Activated T-cell treated with anti-CD3 and anti-CD28 coated beads, Interleukin-2, amount 50 U/mL, for 72 hours (primary cell): ENCODE measurements at places on chromosomes 5 and 9. TPM values are rescaled to one million over a fixed set of nuclear protein-coding genes. Genes with fewer than 3 reads are reported as not detected.

DNA sequence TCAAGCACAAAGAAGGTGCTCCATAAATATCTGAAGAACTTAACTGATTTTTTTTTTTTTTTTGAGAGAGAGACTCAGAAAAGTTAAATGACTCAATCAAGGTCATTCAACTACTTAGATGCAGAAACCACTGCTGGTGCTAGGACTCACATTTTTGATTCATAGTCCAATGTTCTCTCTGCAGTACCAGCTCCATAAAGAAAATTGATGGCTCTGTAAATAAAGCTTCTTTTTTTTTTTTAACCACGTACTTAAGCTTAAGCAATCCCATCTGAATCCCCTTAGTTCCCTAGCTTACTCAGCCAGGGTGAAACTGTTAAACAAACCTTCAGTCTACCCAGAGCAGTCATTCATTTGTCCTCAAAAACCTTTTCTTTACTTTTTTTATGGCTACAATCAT is 657.0 kb upstream of the WWC1 start:
- no peaks in the 10 kb centered on the region for H3K36me3 ChIP-seq
- H3K27ac ChIP-seq, result no peak overlapping the region
- H3K4me1 ChIP-seq, result no peaks in the 10 kb centered on the region
- no peaks in the 10 kb centered on the region for H3K27me3 ChIP-seq
- DNase-seq, result no peak
- no peak overlapping the region for H3K4me3 ChIP-seq

Gene TGFBI
- not detected for total RNA-seq

GRCh38 chr5:1209896-1210776 is 8.7 kb downstream of the SLC6A19 start:
- H3K27me3 ChIP-seq, result no peaks in the 10 kb centered on the region
- no peak overlapping the region for H3K27ac ChIP-seq
- no peak for DNase-seq
- H3K4me3 ChIP-seq, result no peak overlapping the region
- no peaks in the 10 kb centered on the region for H3K36me3 ChIP-seq

GRCh38 chr5:161278739-161279660 is 267.5 kb downstream of the GABRB2 start:
- H3K4me1 ChIP-seq, result no peaks in the 10 kb centered on the region
- H3K4me3 ChIP-seq, result no peak overlapping the region
- DNase-seq, result no peak
- no peaks in the 10 kb centered on the region for H3K27me3 ChIP-seq
- no peaks in the 10 kb centered on the region for H3K36me3 ChIP-seq

- H3K4me3 ChIP-seq, result no peak overlapping the region
- no peak for DNase-seq
- H3K27me3 ChIP-seq, result peaks cover 14% of the 10 kb centered on the region
- no peak overlapping the region for H3K27ac ChIP-seq
Measured at GRCh38 chr5:136070486-136071285, 41.9 kb downstream of the TGFBI start.
